Urothelium cell line (cell line): ENCODE measurements at places on chromosomes 3 and 15.
A peak's percentile ranks its signal among the peaks of the same experiment; 100 is the strongest.

- no peak for DNase-seq
Measured at GRCh38 chr3:11373654-11374053, 101.5 kb downstream of the ATG7 start.

DNA sequence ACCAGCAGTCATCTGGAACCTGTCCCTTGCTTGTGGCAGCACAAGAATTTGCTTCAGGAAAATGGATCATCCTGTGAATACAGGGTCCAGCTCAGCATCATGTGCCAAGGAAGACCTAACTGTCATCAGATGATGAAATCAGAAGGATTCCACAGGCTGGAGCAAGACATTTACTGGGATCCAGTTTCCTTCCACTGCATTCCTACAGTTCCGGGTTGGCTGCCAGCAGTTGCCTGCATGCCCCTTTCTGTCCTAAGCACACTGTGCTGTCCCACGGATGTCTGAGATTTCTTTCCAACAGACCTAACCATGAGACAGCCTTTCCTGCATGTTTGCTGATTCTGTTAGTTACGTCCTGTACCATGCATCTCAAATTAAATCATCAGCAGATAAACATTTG, 140.7 kb downstream of the IMPG2 start:
- DNase-seq = no peak

DNA sequence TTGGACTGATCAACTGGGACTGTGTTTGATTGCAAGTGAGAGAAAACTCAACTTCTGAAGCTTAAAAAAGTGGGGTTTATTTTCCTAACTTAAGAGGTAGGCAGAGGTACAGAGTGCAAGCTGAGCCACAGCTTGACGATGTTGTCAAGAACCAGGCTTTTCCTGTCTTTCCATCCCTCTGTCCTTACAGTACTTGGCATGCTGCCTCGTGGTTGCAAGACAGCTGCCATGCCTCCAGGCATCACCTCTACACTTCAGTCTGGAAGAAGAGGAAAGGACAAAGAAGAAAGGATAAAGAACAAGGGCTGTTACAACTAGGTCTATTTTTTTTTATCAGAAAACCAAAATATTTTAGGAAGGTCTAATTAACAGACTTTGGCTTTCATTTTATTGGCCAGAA, 51.8 kb upstream of the GALNT15 start:
- no peak for DNase-seq

DNA sequence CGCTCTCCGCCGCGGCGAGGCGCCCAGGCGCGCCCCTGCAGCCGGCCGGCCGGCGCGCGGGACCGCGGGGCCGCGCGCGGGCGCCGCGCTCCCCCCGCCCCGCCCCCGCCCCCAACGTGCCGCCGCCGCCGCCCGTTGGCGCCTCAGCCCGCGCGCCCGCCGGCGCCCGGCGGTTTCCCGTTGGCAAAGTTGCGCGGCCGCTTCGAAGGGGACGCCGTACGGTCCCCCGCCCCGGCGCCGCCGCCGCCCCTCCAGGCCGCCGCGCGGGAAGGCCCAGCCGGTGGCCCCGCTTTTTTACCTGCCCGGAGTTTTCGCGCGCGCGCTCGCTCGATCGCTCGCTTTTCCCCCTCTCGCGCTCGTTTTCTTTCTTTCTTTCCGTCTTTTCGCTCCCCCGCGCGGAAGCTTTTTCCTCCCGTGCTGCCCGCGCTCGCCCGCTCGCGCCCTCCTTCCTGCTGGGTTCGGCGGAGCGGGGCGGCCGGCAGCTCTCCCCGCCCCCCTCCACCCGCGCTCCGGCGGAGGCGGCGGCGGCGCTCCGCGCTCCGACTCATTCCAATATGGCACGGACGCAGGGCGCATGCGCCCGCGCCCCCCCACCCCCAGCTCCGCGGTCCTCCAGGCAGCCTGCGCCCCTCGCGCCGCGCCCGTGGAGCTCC, at the start of gene SFMBT1:
Gene SFMBT1, minus strand, starts transcription at position 556 of the 653 bp plus-strand sequence. CDS start 76,945 bp downstream, outside the sequence.
- DNase-seq = peak; percentile 91

- DNase-seq = peak; percentile 38
Measured at GRCh38 chr3:185823078-185824044, 1.5 kb downstream of the IGF2BP2 start.

DNA sequence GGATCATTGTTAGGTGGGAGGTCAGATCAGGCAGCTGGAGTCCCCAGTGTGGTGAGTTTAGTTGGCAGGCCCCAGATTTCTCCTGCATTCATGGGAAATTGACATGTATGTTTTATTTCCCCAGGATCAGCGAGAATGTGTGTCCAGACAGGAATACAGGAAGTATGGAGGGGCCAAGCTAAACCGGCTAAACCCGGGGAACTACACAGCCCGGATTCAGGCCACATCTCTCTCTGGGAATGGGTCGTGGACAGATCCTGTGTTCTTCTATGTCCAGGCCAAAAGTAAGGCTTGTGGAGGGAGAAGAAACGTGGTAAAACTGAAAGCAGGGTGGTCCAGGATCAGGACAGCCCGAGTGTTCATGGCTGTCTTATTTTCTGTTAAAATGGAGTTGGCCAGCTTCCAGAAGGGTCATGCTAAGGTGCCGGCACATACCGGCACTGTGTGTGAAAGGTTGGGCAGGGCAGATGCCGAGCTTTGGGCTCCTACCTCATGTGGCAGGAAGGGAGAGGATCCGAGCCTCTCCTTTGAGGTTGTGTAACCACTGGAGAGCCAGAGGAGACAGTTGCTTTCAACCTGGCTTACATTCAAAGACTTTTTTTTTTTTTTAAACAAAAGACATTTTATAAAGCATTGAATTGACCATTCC, 83.1 kb downstream of the PGPEP1L start:
- DNase-seq = no peak

DNA sequence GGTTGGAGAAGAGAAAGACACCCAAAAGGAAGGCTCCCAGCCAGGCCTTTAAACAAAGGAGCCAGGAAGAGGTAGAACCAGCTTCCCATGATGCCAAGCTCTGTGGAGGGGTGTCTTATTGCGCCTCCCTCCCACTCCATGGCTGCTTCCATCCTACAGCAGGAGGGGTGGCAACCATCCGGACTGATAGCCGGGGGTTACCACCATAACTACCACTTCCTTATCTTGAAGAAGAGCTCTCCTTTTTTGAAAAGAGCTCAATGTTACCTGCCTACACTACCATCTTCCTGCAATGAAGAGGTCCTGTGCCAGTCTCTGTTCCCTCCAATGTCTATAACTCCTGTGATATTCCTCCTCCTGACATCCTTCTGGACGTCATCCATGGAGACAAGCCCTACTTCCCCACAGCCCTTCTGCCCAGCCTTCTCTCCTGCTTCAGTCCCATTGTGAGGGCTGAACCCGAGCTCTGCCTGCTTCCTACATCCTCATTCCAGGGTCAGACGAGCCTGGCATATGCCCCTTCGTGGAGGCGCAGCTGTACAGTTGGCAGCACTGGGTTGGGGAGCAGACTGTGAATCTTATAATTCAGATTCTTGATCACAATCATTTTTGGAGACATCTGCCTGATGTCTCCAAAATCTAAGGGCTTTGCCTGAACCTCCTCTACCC, 8.5 kb downstream of the CCDC9B start:
- DNase-seq = no peak

DNA sequence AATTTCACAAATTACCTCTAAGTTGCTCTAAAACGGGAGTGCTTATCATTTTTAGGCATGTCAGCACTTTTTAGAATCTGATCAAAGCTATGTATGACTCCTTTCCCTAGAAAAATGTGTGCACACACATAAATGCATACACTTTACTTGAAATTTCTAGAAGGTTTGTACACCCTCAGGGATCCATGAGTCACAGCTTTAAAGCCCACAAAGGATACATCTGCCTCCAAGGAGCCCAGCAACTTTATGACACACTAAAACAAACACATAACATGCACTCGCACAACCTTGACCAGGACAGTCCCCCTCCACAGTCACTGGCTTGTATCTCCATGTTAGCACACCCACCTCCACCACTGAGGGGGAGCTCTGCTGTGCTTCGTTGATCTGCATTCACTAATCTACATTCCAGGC, 722.0 kb upstream of the CFAP20DC start:
- peak; percentile 35 for DNase-seq

GRCh38 chr15:89205991-89206585, 15.3 kb downstream of the RLBP1 start:
- no peak for DNase-seq

GRCh38 chr15:73797366-73798158, 44.4 kb upstream of the INSYN1 start:
- no peak for DNase-seq

DNA sequence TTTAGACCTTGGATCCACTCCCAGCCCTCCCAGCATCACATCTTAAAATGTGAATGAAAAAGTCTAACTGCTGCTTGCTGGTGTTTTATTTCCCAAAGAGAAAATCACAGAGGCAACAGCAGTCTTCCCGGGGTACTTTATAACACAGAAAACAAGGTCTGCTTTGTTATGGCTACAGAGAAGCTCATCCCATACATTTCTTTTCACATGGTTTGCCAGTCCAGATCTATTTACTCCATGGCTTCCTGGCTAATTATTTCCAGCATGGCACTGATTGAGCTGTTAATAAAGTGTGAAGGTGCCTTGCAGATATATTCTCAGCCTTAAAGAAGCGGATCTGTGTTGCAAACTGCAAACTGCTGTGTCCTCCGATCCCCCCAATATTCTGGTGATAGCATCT, 466.1 kb upstream of the CFAP20DC start:
- no peak for DNase-seq

DNA sequence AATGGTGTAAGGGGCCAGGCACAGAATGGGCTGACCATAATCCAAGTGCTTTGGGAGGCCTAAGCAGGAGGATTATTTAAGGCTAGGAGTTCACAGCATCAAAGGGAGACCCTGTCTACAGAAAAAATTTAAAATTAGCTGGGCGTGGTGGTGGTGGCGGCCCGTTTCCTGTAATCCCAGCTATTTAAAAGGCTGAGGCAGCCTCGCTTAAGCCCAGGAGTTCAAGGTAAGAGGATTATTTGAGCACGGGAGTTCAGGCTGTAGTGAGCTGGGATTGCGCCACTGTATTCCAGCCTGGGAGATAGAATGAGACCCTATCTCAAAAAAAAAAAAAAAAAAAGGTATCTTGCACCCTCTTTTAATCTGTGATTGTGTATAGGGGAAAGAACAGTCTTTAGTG, 1.9 kb downstream of the TMA7 start:
- no peak for DNase-seq

GRCh38 chr3:188400494-188401243, 246.7 kb downstream of the LPP start:
- DNase-seq = no peak

DNA sequence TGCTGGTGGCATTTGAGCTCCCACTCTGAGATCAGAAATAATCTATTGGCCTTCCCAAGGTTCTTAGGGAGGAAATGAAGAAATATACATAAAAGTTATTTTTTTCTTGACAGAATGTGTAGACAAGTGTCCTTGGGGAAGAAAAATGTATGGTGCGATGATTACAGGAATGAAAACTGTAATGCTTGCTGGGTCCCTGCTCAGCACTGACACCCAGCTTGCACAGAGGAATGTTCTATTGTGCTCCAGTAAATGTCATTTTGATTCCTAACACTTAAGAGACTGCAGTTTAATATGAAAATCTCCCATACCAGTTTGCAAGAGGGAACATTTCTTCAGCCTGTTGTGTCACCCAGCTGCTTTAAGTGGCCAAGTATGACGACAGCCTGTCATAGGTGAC, 271.3 kb upstream of the TPM1 start:
- no peak for DNase-seq

GRCh38 chr3:172464306-172464705, 16.1 kb upstream of the GHSR start:
- DNase-seq = no peak

DNA sequence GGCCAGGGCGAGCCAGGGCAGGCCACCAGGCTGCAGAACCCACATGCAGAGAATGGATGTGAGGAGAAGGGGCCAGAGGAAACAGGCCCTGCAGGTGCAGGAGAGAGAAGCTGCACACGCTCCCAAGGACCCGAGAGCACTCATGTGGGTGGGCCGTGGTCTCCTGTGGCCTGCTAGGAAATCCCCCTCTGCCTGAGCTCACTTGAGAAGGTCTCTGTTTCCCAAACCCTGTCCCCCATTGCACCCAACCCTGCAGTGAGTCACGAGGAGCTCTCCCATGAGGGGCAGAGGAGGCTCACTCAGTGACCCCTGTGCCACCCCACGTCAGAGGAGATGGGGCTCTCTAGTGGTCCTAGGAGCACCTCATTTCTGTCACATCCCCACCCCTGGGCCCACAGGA, 111.1 kb downstream of the KLF13 start:
- DNase-seq = no peak

DNA sequence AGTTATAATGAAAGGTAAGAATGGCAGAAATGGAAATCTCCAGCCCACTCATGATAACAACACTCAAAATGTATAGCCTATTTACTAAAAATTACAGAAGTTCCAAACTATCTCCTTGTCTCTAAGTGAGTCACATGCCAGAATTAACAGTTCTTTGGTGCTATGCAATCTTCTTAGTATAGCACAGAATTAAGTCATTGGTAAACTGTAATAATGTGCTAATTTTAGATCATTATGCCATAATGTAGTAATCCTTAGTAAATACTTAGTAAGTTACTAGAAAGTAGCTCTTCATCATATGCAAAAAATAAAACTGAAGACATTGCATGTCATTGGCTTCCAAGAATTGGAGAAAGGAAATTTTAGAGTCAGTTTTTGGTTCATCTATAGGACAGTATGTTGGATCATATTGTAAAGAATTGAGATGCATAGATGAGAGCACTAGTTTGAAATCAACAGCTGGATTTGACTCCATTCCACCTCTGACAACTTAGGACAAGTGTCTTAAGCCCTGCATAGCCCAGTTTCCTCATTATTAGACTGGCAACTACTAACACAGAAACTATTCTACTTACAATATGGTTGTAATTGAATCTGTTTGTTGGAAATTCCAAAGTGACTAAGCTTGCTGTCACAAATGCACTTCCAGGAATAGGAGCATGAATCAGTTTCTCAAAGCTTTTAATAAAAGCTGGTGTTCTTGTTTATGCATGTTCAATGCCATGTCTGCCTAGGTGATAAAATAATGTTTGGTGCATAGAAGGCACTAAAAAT, 40.1 kb upstream of the CD47 start:
- DNase-seq = peak; percentile 25

- no peak for DNase-seq
Measured at GRCh38 chr3:46214751-46215352, 6.7 kb upstream of the CCR1 start.

GRCh38 chr3:164064298-164064697, 1014.0 kb downstream of the SI start:
- no peak for DNase-seq

- no peak for DNase-seq
Measured at GRCh38 chr3:11006986-11007933, 14.7 kb downstream of the SLC6A1 start.

- DNase-seq = no peak
Measured at GRCh38 chr3:50648944-50649343, 25.8 kb upstream of the DOCK3 start.

GRCh38 chr3:169758359-169758994, 6.4 kb downstream of the TERC start:
- no peak for DNase-seq

- no peak for DNase-seq
Measured at GRCh38 chr3:9202546-9202945, 46.9 kb downstream of the SRGAP3 start.

GRCh38 chr3:56889131-56889530, 87.4 kb upstream of the ARHGEF3 start:
- DNase-seq = no peak

- DNase-seq = no peak
Measured at GRCh38 chr3:45171283-45171682, 25.1 kb upstream of the CDCP1 start.

- DNase-seq = no peak
Measured at GRCh38 chr3:104561324-104561723, 805.4 kb upstream of the ALCAM start.
